EL (cell line): ENCODE measurements at places on chromosomes 1 and 21.
A peak's percentile ranks its signal among the peaks of the same experiment; 100 is the strongest.

GRCh38 chr21:38913120-38913892 lies 107.6 kb downstream of the ETS2 start:
- peak; percentile 45 for DNase-seq

DNA sequence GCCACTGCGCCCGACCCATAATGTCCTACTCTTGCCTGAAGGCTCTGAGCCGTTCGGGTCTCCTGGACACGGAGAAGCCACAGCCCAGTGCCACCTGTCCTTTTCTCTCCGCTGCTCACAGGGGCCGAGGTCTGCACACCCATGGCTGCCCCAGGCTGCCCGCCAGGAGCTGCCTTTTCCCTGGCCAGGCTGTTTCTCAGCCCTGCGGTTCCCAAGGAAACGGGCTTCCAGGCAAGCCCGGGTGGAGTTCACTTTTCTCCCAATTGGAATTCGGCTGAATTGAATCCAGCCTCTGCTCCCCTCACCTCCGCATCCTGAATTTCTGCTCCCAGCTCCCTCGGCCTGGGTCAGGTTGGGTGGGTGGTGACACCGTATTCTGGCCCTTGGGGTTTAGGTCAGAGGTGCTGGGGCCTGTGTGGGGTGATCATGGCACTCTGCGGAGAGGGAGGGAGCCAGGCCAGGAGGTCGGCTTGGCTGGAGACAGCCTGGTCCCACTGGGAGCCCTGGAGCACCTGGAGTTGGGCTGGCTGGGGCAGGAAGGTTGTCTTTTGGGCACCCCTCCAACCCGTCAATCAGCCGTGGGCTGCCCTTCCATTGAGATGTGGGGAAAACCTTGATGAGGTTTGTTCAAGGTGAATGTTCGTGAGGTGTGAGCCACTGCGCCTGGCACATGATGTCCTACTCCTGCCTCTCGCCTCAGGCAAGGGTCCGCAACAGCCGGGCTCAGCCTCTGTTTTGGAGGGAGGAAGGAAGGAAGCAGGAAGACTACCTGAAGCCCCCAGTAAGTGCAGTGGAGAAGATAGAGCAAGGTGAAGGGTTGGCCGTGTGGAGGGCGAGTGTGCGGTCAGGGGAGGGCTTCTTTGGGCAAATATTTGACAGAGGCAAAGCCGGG lies 25.1 kb downstream of the RRP1 start:
- no peak for DNase-seq

GRCh38 chr1:37705399-37705798 lies 13.1 kb downstream of the CDCA8 start:
- no peak for DNase-seq

DNA sequence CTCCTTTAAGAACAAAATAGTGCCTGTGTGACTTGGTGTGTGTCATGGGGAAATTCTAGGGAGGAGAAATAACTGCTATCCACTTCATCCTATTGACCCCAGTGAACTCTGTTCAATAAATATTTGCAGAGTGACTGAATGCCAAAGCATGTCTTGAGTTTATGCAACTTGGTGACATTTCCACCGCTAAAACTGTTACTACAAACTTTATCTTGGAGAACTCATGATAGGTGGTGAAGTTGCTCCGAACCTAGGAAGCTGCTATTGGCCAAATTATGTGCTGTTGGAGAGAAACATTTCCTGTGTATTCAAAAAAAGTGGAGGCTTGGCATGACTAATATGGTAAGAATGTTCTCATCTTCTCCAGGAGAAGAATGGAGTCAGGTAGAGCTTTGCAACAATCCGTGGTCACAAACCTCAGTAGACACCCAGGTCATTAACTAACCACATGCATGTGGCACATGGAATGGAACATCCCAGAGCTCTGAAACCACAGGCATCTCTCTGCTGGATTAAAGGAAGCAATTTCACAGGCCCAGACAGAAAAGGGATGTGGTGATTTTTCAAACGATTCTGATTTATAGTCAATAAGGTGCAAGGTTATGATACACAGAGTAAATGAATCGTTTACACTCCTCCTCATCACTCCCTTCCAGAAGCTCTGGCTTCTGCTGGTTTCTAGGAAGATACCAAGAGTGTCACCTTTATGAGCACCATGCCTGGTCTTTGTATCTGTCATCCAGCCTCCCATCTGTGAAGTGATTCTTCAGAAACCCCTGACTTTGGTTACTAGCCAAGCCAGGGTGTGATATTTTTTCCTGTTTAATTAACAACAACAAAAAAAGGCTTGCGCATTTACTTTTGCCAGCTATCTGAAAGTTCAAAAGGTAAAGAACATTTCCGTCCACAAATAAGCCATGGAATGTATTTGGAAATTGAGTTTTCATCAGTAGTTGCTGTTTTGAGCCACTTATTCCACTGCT lies 361.1 kb downstream of the TGFB2 start:
- peak; percentile 98 for DNase-seq

DNA sequence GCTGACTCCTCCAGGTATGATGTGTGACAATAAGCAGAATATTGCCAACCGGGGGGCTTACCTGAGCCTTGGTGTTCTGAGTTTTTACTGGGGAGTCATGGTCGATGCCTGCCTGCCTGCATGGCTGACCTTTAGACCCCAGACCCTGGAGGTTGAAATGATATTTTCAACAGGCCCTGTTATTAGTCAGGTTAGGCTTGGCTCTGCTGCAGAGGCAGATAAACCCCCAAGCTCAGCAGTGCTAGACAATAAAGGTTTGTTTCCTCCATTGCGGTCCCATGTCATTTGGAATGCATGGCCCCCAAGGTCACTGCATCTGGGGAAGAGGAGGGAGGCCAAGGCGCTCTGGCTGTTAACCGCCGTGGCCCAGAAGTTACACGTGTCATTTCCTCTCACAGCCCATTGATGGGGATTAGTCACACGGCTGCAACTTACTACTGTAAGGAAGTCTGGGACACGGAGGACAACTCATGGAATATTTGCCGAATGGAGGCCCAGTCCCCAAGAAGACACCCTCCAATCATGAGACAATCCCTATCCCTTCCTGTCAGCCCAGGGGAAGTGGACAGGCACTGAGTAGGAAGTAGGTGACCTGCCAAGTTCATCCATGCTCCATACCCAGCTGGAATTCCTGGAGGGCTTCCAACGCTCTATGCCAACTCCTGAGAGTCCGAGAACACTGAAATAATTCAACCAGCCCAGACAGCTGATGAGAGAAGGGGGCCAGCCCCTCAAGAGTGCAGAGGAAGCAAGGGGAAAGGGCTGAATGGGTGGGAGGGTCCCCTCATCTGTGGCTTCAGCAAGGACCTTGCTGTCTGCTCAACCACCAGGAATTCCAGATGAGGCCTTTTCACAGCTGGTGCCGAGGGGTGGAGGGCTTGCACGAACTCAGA lies 97.3 kb downstream of the TAS1R2 start:
- DNase-seq, result no peak

GRCh38 chr21:35208810-35209517 lies 159.9 kb upstream of the RUNX1 start:
- DNase-seq, result peak; percentile 26

DNA sequence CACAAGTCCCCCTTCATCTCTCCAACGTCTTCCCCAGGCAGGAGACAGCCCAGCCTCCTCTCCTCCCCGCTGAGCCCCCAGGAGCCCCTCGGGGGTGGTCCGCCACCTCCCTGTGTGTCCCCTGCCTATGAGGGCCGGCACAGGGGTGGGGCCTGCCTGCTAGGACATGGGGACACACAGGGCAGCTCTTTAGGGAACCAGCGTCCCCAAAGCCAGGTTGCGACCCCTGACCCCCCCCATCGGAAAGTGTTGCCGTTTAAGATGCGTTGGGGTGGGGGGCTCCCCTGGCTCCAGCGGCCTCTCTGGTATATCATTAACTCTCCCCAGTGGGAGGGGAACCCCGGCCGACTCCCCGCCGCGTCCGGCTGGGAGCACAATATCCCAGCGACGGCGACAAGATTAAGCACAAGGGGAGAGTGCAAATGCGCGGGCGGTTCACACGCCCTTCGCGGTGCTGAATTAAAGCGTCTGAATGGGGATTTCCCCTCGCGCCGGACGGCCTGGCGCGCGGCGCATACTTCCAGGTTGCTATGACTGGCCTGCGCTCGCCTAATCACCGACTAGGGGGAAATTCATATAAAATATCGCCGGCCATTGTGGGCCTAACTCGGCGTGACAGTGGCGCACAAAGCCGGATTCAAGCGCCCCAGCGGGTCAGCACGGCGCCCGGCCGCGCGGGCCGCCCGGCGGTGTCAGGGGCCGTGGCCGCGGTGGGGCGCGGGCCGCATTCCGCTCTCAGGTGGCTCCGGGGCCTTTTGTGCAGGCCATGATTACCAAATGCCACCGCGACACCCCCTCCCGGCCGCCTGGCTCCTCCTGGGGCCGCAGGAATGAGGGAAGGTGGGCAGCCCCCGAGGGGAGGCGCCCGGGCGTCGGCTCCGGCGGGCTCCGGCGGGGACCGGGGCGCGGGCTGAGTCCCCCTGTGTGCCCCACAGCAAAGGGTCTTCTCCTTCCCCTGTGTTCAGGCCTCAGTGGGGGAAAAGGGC lies 30.9 kb downstream of the WNT3A start:
- DNase-seq, result peak; percentile 25

GRCh38 chr1:45551684-45552083 lies 1.1 kb downstream of the AKR1A1 start:
- no peak for DNase-seq

- no peak for DNase-seq
Observed at GRCh38 chr1:4140241-4140640, 240.2 kb upstream of the C1orf174 start.

GRCh38 chr1:235244974-235245592 lies 82.9 kb downstream of the ARID4B start:
- no peak for DNase-seq

- peak; percentile 96 for DNase-seq
Observed at GRCh38 chr1:36450270-36450918, at the start of gene OSCP1. Gene OSCP1 (minus strand): TSS chr1:36450451. CDS start chr1:36450369, 82 bp downstream.
